ENCODE measurements at places on chromosomes 5 and 9.

- DNase-seq: no peak
These were observed 220.1 kb downstream of the DAB2IP start for GRCh38 chr9:121871431-121872025.

DNA sequence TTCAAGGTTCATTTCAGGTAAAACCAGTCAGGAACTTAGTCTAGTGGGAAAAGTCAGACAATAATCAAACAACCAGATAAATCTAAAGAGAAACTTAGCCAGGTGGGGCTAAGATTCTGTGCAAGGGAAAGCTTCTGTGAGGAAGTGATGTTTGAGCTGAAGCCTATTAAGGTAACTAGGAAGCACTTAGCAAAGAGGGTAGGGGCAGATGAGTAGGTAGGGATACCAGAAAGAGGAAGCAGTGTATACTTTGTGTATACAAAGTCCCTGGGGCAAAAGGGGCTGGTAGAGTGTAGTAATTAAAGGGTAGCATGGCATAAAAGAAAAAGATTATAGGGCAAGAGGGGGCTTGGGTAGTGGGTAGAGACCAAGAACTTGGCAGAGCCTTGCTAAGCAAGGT, 3.6 kb upstream of the SPATA24 start:
- no peak for DNase-seq

DNA sequence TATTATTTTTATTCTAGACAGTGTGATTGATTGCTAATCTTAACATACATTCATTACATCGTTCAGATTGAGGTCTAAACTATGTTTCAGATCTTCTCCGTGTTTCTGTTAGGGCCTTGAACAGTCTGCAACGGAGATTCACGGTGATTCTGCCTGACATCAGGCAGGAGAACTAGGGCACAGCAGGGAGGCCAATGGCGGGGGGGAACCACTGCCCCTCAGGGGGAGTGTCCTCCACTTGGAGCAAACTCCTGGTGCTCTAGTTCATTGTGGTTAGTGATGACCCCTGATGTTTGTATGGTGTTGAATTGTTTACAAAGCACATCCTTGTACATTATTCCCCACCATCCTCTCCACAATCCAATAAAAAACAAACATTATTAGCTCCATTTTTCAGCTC, 173.5 kb downstream of the ZNF608 start:
- no peak for DNase-seq

- no peak for DNase-seq
These were observed 125.5 kb upstream of the NFIL3 start for GRCh38 chr9:91549177-91549576.

DNA sequence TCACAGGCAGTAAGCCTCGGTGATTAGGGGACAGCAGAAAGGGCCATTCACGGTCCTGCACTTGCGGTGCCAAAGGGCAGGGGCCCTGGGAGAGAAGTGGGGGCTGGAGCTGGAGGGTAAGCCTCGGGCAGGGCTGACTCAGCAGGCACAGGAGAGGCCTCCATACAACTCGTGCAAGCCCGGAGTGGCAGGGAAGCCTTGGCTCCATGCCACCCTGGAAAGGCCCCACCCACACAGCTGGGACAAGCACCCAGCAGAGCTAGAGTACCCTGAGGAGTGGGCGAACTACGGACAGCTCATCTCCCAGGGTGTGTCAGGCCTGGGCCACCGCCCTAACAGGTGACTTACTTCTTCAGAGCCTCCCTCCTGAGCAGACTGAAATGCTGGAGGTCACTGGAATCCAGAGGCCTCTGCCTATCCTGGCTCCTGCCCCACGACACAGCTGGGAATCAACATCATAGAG, 5.6 kb upstream of the CAMK2A start:
- no peak for DNase-seq

GRCh38 chr5:373710-374602, 52.4 kb downstream of the AHRR start:
- peak; percentile 20 for DNase-seq
